GM12878 (cell line): ENCODE measurements at places on chromosomes 5 and 9. TPM values are rescaled to one million over a fixed set of nuclear protein-coding genes. Genes with fewer than 3 reads are reported as not detected.

DNA sequence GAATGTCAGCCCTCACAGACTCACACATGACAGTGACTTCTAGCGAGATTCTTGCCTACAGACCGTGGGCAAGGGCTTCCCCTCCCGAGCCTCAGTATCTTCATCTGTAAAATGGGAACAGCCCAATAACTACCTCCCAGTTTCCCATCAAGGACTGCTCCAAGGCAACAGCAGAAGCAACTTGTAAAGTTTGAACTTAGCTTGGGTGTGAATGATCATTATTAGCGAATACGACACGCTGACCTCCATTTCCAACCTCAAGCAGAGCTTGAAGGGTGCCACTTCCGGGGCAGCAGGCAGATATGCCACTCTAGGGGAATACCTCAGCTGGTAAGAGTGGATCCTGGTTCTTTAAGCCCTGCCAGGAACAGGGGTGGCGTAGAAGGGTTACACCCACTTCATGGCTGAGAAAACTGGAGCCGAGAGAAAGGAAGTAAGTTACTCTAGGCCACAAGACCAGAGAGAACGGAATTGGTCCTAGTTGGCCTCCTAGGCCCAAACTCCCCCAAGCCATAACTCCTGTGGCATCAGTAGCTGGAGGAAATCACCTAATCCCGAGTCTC is 2.0 kb downstream of the RNF44 start:
- peak; percentile 46 for DNase-seq

GRCh38 chr9:136828474-136829140 is 13.7 kb upstream of the AJM1 start:
- no peak for DNase-seq

- DNase-seq: no peak
These were observed 4.8 kb upstream of the NFIL3 start for GRCh38 chr9:91428436-91428835.

- no peak for DNase-seq
These were observed 6.9 kb upstream of the WDR5 start for GRCh38 chr9:134128727-134129679.

COL15A1 gene
- total RNA-seq: 0.21 and 0.28 TPM in 2 replicates

SOHLH1 gene
- total RNA-seq: not detected in 2 replicates

TSSK1B gene
- total RNA-seq: not detected in 2 replicates
